ENCODE measurements at places on chromosomes 11 and 22.

DNA sequence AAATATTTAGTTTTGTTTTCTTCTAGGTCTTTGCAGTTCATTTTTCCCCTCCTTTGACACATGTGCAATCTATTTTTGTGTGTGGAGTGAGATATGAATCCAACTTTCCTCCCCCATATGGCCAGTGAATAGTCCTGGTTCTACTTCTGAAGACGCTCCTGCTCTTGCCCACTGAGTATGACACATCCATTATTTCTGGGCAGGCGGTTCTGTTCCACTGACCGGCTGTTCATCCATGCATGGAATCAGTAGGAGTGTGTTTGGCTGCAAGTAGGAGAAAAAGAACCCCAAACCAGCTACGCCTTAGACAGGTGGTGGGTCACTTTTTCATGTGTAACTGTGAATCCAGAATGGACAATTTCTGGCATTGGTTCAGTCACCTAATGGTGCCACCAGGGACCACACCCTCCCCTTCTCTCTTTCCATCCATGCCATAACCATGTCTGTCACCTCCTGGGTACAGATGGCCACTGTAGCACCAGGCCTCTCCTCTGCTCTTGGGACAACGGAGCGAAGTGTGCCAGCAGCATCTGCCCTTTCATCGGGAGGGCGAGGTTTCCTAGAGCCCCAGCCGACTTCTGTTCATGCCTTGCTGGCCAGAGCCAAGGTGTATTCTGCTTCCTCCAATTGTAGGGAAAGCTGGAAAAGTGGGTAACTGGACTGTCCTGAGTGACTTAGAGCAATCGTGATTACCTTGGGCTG lies 67.4 kb upstream of the SLC22A12 start:
- no peak for DNase-seq

DNA sequence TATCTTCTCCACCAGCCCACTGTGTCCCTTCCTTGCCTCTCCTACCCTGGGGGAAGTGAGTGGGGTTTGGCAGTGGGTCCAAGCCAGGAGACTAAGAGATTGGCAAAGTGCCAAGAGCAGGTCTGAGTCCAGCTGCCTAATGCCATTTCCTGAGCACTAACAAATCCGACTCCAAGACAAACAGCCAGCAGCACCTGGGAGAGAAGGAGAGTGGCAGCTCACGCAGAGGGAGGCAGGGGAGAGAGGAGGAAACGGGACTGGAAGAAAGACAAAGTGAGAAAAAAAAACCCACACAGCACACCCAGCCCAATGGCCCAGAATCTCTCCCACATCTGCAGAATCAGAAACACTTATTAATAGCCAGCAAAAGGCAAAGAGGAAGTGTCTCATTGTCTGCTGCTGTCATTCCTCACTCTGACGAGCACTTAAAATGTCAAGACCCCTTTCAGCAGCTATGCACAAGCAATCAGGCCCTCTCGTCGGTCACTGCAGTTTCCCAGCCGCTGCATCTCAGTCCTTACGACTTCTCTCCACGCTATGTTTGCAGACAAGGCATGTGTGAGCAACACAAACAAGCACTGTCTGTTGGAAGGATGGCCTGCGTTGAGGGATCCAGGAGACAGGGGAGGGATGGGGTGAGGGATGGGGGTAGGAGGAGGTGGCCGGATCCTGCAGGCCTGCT lies 558.4 kb upstream of the CADM1 start:
- DNase-seq: no peak

DNA sequence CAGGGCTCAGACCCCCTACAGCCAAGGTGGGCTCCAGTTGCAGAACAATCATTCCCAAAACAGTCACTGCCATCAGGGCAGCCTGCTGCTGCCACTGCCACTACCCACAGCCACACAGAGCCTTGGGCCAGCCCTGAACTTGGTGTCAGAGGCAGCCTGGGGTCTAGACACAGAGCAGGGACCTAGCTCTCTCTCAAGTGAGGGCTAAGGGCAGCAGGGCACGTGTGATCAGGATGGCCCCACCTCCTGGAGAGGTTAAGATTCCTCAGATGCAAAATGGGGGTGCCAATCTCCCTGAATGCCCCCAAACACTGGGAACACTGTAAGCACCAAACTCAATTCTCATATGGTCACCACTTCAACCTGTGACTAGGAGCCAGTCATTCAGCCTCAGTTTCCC lies 15.6 kb downstream of the CABP7 start:
- DNase-seq: no peak

DNA sequence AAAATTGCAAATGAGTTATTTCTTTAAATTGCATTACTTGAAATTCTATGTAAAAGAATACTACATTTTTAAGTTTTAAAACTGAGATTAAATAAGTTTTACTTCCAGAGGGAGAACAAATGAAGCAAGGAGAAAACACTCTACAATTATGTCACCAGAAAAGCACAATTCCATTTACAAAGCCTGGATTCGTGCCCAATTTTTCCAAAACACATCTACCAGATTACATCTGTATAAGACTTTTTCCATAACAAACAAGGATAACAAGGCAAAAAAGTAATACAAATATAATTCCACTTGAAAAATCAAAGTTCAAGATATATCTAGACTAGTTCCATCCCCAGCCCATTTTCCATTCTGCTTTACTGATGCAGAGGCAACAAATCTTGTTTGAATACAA lies 40.5 kb downstream of the MTMR2 start:
- no peak for DNase-seq

DNA sequence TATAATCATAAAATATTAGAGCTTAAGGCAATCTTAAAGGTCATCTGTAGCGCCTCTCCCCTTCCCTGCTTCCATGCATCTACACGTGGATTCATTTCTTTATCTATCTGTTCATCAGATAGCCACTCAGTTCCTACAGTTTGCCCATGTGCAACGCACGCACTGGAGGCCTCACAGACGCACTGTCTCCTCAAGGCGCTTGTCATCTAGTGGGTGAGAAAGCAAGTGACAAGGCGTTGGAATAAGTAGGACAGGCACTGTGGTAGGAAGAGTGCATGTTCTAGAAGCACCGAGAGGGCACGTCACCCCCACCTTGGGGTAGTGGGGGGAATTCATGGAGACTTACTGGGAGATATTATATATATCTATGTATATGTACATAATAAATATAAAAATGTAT lies 20.8 kb upstream of the JAM3 start:
- DNase-seq: no peak

DNA sequence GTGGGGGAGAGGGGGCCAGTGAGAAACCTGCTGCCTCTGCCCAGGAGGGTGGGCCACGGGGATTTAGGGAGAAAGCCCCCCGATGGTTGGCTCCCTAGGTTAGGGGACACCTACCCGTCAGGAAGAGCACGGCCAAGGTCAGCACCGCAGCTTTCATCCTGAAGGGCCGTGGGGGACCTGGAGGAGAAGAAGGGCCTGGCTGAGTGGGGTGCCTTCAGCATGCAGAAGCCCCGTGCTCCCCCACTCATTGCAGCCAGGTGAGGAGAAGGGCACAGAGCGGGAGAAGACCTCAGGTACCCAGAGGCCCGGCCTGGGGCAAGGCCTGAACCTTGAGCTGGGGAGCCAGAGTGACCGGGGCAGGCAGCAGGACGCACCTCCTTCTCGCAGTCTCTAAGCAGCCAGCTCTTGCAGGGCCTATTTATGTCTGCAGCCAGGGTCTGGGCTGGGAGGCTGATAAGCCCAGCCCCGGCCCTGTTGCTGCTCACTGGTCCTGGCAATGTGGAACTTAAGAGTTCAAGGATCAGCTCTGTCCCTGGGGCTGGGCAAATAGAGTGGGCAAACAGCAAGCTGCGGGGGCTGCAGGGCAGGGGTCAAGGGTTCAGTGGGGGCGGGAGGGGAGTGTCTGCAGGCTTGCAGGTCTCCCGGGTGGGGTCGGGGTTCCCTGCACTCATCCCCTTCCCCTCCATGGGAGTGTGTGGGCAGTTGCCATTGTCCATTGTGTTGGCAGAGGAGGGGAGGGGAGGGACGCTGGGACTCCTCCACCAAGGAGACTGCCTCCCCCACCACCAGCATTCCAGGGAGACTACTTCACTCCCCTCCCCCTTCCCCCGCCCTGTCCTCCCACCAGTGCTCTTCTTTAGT lies at the start of gene APOA1:
Gene APOA1, minus strand, starts transcription at position 392 of the 861 bp plus-strand sequence. Its CDS starts 235 bp downstream, at position 157.
- no peak for DNase-seq

DNA sequence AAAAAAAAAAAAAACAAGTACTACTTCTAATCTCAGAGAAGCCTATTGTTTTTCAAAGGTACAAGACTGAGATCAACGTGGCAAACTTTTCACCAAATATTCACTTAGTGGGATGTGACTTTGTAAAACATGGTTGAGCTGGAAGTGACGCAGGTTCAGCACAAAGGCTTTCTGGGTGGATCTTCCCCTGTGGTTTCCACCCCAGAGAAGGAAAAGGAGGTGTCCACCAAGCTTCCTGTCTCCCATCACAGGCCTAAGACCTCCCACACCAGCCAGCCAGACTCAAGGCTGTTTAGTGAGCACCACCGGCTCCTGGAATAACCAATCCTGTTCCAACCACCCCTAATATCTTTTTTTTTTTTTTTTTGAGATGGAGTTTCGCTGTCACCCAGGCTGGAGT lies 5.7 kb downstream of the TMEM184B start:
- DNase-seq: no peak

DNA sequence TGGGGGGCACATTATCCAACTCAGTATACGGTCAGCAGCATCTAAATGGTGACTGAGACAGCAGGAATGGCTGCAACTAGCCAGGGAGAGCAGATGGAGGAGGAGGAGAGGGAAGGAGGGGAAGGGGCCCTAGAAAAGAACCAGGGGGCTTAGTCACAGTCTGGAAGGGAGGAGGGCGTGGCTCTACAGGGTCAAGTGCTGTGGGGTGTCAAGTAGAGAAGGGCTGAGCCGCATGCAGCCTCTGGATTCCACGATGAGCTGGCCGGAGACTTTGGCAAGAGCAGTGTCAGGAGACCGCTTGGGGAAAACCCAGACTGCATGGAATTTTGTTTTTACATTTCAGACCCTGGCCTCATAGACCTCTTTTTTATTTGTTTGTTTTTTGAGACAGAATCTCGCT lies 25.8 kb upstream of the PPFIA1 start:
- peak; percentile 24 for DNase-seq

DNA sequence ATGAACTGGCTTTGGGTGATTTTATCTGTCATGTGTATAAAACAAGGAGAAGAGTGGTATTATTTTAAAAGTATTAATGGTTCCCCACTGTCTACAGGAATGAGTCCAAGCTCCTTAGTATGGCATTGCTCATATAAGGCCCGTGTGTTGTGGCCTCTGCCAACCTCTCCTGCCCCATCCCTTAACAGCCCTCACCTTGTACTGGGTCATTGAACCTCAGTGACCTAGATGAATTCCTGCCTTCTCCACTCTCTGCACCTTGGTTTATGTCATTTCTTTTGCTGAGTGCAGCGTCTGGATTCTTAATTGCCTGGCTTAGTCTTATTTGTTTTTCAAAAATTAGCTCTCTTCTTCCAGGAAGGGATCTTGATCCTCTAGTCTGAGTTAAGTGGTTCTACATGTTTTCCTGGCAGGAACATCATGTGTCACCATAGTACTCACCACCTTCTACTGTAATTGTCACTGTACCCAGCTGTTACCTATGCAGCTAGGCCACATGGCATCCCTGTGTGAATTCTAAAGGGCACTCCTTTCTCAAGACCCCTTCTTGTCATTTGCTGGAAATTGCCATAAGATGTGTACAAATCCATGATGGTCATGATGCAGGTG lies 36.2 kb upstream of the POGLUT3 start:
- no peak for DNase-seq

DNA sequence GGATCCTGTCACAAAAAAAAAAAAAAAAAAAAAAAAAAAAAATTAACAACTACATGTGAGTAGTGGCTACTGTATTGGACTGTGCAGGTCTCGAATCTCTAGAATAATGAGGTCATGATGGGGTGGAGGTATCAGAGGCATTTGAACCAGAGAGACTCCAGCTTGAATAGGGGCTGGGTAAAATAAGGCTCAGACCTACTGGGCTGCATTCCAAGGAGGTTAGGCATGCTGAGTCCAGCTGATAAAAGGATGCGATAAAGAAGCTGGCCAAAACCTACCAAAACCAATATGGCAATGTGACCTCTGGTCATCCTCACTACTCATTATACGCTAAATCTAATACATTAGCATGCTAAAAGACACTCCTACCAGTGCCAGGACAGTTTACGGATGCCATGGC lies 5.9 kb upstream of the PACSIN3 start:
- DNase-seq: no peak

- no peak for DNase-seq
Measured at GRCh38 chr22:48301421-48301820, 1526.3 kb downstream of the BRD1 start.

- no peak for DNase-seq
Measured at GRCh38 chr11:47500121-47500520, 51.2 kb upstream of the RAPSN start.

DNA sequence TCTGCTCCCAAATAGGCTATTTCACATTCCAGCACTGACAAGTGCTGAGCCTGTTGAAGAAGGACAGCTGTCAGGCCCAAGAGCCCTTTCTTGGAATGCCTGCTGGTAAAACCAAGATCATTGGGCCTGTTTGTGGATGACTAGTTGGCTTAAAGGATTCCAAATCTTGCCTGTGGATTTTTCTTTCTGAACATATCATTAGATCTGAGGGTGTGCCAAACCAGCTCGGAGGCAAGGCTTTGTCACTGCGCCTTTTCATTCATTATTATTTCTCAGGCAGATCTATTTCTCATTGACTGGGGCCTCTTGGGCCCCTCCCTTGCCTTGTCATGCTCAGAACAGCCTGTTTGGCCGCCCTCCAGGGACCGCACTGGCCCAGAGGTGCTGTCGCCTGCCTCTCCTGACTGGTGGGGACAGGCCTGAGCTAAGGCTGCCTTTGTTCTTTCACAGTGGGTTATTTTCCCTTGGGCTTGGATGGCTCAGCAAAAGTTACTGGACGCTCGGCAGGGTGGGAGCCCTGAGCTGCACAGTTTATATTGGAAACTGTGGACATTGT lies 222.7 kb upstream of the SESN3 start:
- DNase-seq: no peak

GRCh38 chr11:85127349-85127748 lies 499.8 kb downstream of the DLG2 start:
- no peak for DNase-seq

DNA sequence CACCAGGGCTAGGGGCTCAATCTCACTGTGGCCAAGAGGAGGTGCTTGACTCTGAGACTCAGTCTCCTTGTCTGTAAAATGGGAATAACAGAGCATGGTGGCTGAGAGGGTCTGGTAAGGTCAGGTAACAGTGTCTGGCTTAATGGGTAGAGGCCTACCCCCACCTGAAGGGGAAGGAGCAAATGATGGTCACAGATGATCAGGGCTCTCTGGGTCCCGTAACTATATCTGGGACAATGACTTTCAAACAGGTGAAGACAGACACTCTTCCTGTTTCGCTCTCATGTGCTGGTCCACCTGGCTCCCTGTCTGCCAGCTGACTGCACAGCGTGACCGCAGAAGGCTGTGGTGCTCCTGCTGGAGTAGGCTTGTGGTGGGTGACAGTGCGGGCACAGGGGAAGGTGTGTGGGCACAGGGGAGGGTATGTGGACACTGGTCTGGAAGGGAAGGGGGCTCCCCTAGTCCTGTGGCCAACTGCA lies 4.0 kb downstream of the A4GALT start:
- DNase-seq: no peak

GRCh38 chr11:28049338-28050216 lies 58.4 kb downstream of the KIF18A start:
- no peak for DNase-seq

- DNase-seq: no peak
Measured at GRCh38 chr11:90343673-90344072, 120.8 kb upstream of the CHORDC1 start.

- DNase-seq: no peak
Measured at GRCh38 chr11:62922653-62923431, 1.7 kb upstream of the CHRM1 start.

GRCh38 chr22:19824212-19824925 lies 30.3 kb downstream of the GNB1L start:
- DNase-seq: no peak
